ENCODE measurements at places on chromosomes 2 and 18. TPM values are rescaled to one million over a fixed set of nuclear protein-coding genes. Genes with fewer than 3 reads are reported as not detected.

DNA sequence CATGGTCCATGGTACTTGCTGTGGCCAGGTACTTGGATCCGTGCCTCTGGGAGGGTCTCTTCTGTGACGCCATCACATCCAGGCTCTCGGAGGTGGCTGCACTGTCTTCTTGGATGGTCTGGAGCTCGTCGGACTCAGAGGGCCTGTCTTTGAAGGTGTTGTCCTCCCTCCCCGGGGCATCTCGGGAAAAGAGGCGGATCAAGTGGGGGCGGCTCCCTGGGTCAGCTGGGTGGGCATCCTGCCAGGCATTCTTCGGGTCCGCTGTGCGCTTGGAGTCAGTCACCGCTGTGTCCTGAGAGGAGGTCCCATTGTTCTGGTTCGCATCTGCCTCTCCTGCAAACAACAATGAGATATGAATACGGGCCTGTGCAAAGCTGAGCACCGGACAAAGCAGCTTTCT, 115.6 kb downstream of the MBP start:
- no peak for DNase-seq

- no peak for DNase-seq
Observed at GRCh38 chr2:152826581-152827279, 108.3 kb downstream of the ARL6IP6 start.

GRCh38 chr2:114237331-114237730, 205.1 kb upstream of the DPP10 start:
- DNase-seq, result no peak

DNA sequence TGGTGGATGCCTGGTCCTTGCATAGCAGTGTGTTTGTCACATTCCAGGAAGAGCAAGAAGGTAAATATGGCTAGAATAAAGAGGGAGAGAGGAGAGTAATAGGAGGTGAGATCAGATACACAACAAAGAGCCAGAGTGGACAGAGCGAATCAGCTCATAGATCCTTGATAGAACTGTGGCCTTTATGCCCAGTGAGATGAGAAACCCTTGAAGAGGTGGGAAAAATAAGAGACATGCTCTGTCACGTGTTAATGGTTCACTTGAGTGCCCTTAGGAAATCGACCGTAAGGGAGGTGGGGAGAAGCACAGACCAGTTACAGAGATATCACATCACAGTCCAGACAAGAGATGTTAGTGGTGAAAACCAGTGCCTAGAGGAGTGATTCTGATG, 84.7 kb upstream of the RAB27B start:
- no peak for DNase-seq

Gene REG1B
- polyA plus RNA-seq, result not detected

Data from CD8-positive, alpha-beta memory T cell (primary cell).